Stimulated activated CD4-positive, alpha-beta T cell treated with anti-CD3 and anti-CD28 coated beads, Interleukin-4, amount 100 ng/mL, for 4 hours (primary cell): ENCODE measurements at places on chromosomes 6 and 20.

DNA sequence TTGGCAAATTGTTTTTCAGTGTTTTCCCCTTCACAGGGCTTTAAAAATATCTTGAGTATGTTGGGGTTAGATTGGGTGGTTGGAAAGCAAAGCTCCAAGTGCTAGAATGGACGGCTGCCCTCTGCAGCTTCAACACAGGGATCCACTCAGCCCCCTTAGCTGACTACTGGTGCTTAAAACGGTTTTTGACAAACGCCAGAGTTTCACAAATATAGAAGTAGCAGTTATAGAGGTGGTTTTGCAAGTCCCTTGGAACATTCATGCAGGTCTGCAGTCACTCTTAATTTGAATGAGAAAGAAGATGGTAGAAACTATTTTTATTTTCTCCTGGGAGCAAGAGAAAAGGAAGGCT lies 175.9 kb downstream of the ARID1B start:
- no peak for DNase-seq

GRCh38 chr20:19889011-19889953 lies 127.9 kb upstream of the NAA20 start:
- no peak for DNase-seq

- DNase-seq = no peak
These were observed 497.0 kb downstream of the BTBD3 start for GRCh38 chr20:12414446-12415274.

DNA sequence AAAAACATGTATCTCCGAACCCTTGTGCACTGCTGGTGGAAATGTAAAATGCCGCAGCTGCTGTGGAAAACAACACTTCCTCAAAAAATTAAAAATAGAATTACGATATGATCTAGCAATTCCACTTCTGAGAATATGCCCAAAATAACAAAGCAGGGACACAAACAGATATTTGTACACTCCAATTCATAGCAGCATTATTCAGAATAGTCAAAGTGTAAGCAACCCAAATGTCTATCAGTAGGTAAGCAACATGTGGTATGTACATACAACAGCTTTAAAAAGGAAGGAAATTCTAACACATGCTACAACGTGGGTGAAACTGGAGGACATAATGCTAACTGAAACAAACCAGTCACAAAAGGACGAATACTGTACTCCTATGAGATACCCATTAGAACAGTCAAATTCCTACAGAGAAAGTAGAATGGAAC lies 5.7 kb upstream of the RAB5IF start:
- no peak for DNase-seq

DNA sequence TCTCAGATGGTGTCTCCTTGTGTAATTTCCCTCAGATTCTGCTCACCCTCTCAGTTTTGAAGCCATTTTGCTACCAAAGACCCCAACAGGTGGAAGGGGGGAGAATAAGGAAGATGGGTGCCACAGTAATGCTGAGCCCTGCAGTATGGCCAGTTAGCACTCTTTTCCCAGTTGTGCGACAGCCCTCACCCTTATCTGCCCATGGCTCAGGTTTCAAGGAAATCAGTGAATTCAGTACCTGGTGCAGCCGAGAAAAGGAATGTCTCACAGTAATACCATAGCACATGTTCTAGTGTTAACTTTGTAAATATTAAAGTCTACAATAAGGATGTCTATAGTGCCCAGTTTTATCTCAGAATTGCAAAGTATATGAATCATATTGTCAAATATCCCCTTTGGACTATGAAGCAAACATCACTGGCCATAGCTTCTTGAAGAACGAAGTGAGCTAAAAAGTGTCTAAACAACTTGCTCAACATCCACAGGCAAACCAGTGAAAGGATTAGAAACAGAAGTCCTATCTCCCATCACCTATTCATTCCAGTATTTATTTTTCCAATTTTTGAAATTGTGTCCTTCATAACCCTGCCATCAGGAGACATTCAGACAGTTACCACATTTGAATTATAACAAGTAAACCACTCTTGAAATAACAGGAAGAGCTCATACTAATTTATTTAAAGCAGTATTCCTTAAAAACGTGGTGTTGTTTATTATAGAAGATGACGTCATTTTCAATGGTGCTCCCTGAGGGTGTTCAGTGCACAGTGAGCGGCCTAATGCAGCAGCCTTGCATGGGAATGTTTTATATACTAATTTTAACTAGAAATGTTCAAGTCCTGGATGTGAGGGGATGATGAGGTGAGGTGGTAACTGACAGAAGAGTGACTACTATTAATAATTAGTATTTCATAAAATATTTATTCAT lies 366.2 kb downstream of the TFAP2A start:
- DNase-seq = no peak

DNA sequence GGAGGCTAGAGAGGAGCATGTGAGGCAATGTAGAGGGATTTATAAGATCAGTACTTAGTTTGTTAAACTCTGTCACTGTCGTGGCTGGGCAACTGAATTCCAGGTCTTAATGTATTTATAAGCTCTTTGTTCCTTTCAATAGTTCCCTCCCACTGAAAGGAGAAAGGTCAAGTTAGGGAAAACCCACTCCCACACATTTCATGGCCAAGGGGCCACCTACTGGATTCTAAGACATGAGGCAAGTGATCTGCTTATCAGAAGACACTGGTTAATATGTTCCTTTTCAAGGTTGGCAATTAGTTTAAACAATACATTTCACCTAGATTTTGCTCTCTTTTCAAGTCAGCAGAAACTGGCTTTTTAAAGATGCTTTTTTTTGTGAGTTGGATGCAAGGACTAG lies 5.4 kb upstream of the GSTA5 start:
- no peak for DNase-seq

- no peak for DNase-seq
These were observed 72.5 kb downstream of the TNFRSF21 start for GRCh38 chr6:47237196-47237595.

DNA sequence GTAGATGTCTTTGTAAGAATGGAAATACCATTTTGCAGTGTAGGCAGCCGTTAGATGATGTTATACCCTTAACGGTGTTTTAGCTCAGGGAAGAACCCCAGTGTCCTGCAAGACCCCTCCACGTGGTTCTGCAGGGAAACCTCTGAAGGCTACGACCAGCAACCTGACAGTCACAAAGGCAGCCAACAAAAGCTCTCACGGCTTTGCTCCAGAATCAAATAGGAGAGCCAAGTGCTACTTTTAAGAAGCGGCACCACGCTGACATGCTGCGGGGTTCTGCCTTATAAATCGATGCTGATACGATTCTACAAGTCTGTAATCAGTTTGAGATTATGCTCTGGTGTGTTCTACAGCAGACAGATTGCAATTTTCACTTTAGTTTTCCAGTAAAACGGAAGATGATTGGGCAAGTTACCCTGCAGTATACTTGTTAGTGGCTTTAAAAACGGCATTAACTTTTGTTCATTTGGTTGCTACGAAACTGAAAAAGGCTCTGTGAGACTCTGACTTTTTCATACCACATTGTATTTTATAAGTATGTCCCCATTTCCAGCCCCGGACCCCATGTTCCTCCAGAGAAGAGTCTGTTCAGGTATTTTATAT lies 312.9 kb downstream of the SAMD5 start:
- DNase-seq = no peak

GRCh38 chr6:76876922-76877553 lies 586.3 kb downstream of the HTR1B start:
- no peak for DNase-seq

- no peak for DNase-seq
These were observed 127.9 kb downstream of the CDK19 start for GRCh38 chr6:110687326-110687725.

GRCh38 chr6:84422380-84422968 lies 195.0 kb upstream of the CEP162 start:
- DNase-seq = no peak

DNA sequence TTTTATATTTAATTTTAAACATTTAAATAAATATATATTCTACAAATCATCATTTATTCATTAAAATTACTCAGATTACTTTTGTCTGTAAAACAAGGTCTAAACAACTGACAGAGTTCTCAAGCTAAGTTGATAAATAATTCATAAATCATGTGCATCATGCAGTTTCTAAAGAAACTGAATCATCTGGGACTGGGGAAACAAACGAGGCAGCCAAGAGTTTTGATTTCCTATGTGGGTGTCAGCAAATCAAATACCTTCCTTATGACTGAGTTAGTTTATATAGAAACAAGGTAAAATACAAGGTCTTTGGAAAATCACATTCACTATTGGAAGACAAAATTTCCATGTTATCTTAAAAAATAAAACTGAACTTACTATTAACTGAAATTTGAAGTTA lies 149.9 kb upstream of the BEND6 start:
- DNase-seq = no peak

GRCh38 chr6:108502832-108503231 lies 57.9 kb upstream of the FOXO3 start:
- DNase-seq = no peak

GRCh38 chr6:15527838-15528617 lies 134.8 kb downstream of the DTNBP1 start:
- DNase-seq = no peak

DNA sequence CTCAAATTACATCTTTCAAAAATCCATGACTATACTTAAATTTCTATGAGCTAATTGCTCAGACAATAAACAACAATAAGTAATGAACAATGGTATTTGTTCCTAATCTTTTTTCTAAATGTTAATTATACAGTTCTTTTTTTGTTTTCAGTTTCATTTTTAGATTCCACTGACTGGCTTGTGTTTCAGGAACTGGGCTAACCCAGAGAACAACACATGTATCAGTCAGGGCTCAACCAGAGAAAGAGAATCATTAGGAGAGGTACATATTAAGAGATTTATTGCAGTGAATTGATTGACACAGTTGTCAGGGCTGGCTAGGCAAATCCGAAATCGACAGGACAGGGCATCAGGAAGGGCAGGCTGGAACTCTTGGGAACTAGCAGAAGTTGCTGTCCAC lies 182.8 kb downstream of the GRM1 start:
- DNase-seq = no peak

GRCh38 chr6:138645976-138646640 lies 127.5 kb upstream of the CCDC28A start:
- DNase-seq = no peak

- DNase-seq = no peak
These were observed 20.9 kb upstream of the PNPLA1 start for GRCh38 chr6:36248980-36249379.

- peak; percentile 90 for DNase-seq
These were observed 664 bp upstream of the BAG6 start for GRCh38 chr6:31652925-31653724.

DNA sequence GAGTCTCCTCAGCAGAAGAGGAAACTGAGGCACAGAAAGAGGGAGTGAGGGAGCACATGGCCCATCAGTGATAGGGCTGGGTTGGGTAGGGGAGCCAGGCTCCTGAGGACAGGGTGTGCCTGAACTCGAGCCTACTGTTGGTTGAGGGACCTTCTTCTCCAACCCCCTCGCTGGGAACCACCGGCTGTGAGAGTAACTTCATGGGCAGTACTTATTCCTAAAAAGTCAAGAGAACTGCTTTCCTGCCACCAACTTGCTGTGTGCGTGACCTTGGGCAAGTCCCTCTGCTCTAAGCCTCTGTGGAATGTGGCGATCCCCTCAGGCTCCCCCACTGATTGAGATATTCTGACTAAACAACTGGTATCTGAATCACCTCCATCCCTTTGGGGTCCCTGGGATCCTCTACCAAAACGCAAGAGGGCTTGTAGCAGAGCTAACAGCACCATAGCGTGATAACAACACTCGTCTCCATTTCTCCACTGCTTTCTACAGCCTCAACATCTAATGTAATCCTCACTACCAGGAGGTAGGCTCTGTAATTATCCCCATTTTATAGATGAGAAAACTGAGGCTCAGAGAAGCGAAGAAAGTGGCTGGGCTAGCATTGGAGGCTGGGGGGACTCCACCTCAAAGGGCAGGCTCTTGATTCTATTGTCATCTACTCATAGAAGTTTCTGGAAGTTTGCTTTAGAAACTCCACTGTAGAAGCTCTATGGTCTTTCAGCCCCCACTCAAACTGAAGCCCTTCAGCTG lies 76.0 kb downstream of the JPH2 start:
- no peak for DNase-seq

- no peak for DNase-seq
These were observed 9.2 kb downstream of the ASF1A start for GRCh38 chr6:118903138-118903537.

- DNase-seq = no peak
These were observed 50.4 kb downstream of the HMGN3 start for GRCh38 chr6:79184086-79184485.

DNA sequence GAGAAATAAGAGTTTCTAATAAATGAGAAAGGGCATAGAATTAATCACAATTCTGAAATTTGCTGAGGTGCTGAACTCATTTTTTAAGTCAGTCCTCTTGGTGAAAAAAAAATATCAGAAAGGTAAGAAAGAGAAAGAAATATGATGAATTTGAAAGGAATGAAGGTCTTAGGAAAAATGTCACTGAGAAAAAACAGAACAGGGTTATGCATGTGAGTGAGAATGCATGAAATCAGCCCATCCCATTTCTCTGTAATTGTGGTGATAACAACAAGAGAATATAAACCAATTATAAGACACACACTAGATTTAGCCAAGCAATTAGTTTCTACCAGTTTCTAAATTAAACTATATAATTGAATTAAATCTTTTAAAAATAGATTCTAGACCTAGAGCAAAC lies 138.9 kb downstream of the TBX18 start:
- no peak for DNase-seq

- no peak for DNase-seq
These were observed 33.9 kb upstream of the PRSS16 start for GRCh38 chr6:27213544-27214125.

- no peak for DNase-seq
These were observed 40.5 kb downstream of the SLC22A1 start for GRCh38 chr6:160162030-160162566.

DNA sequence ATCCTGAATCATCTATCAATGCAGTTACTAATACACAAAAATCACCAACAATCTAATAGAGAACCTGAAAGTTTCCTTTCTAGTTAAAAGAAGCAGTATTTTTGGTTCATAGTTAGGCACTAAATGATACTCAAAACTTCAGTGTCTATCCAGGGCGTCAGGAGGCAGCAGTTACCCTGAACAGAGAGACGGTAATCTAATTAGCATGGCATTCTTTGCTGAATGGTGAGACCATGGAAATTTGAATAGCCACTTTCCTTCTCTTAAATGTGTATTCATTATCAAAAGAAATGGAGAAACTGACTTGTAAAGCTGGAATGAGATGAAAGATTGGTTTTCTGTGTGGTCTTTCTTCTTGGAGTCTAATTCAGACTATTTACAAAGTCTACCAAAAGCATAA lies 146.6 kb upstream of the BMP5 start:
- no peak for DNase-seq

GRCh38 chr20:10560686-10561085 lies 113.1 kb downstream of the JAG1 start:
- no peak for DNase-seq

GRCh38 chr20:45020236-45020886 lies 54.0 kb downstream of the STK4 start:
- DNase-seq = no peak

GRCh38 chr20:38692436-38693411 lies 31.6 kb upstream of the SLC32A1 start:
- DNase-seq = peak; percentile 50

- DNase-seq = no peak
These were observed 394.7 kb downstream of the THBS2 start for GRCh38 chr6:168858926-168859325.

GRCh38 chr6:129662406-129662766 lies 47.6 kb downstream of the ARHGAP18 start:
- DNase-seq = no peak
